Right cardiac atrium (tissue), 5 donors: ENCODE measurements at places on chromosomes 7 and 10.

DNA sequence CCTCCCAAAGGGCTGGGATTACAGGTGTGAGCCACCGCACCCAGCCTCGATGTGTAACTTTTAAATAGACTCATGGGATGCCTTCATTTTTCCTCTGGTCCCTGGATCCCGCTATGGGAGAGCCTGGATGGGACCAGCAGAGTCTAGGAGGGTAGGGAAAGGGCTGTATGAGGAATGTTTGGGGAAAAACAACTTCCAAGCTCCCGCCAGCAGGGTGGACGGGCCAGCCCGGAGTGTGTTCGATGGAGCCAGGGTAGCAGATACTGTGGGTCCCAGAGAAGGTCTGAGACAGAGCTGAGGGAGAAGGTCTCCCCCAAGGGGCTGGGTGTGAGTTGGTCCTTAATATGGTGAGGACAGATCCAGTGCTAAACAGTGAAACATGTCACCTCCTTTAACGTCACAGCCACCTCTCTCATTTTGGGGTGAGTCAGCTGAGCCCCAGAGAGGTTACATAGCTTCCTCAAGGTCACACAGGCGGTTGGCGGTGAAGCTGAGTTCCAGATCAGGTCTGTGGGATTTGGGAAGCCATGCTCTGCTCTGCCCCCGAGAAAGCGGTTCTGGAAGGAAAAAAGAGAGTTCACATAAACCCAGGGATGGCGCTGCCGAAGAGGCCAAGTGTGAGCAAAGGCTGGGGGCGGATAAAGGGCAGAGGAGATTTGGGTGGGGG lies 66.4 kb downstream of the MYL10 start:
- no peak for DNase-seq

GRCh38 chr7:74306004-74306729 lies 17.0 kb downstream of the CLIP2 start:
- peak; percentile 70 for DNase-seq

GRCh38 chr10:43110338-43111071 lies 27.7 kb upstream of the CSGALNACT2 start:
- peak; percentile 77 for DNase-seq

GRCh38 chr10:83144461-83144860 lies 994.8 kb upstream of the GHITM start:
- DNase-seq = no peak

- no peak for DNase-seq
Measured at GRCh38 chr7:2260820-2261219, 18.8 kb downstream of the NUDT1 start.
